Breast epithelium (tissue), 4 donors: ENCODE measurements at places on chromosomes 13 and 19. TPM values are rescaled to one million over a fixed set of nuclear protein-coding genes. Genes with fewer than 3 reads are reported as not detected.

GRCh38 chr19:18362934-18363542 lies 22.6 kb downstream of the PGPEP1 start:
- no peak overlapping the region for H3K4me3 ChIP-seq
- peak overlapping the region; percentile 90 for H3K27ac ChIP-seq
- DNase-seq = no peak
- no peaks in the 10 kb centered on the region for H3K4me1 ChIP-seq
- H3K36me3 ChIP-seq = no peaks in the 10 kb centered on the region
- H3K27me3 ChIP-seq = no peaks in the 10 kb centered on the region

DNA sequence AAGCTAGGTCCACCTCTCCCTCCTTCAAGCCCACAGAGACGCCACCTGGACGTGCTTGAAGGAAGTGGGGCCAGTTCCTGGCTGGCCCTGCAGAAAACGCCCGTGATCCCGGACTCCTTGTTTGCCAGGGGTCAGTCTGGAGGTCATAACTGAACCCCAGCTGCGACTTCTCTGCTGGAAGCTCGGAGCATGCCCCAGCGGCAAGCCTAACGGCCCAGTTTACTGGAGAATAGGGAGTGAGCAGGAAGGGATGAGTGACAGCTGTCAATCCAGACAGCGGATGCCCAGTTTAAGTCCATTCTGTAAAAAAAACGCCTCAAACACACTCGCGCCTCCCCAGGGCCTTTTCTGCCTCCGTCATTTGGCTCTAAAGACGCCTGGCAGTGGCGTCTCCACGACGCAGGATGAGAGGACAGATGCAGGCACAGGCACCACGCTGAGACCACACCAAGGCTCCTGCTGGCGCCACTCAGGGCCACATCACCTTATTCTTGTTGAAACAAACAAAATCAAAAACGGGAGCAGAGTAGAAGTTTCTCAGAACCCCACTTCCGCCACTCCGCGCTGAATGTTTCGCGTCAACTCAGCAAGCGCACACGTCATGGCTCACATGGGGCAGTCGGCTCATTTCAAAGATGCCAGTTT lies 57.6 kb downstream of the RASA3 start:
- H3K4me1 ChIP-seq = peaks cover 8% of the 10 kb centered on the region
- DNase-seq = peak; percentile 33
- no peak overlapping the region for H3K27ac ChIP-seq

DNA sequence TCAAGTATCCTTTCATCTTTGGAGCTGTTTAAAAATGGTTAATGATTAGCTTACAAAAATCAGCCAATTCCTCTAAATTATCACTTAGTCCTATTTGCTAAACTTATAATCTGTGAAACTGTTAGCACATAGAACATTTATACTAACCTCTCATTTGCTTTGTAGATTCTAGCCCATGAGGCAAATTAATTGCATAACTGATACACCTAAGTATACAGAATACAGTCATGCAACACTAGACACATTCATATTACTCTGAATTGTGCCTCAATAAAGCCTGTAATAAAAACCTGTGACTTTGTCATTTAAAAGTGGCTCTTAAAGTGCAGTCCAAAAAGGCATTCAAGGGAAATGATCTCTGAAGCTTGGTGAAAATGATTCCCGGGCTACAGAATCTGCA lies 21.0 kb downstream of the SERPINE3 start:
- H3K4me1 ChIP-seq = no peaks in the 10 kb centered on the region
- H3K36me3 ChIP-seq = no peaks in the 10 kb centered on the region
- no peak for DNase-seq
- H3K4me3 ChIP-seq = no peak overlapping the region

- no peaks in the 10 kb centered on the region for H3K36me3 ChIP-seq
- no peak overlapping the region for H3K4me3 ChIP-seq
- no peaks in the 10 kb centered on the region for H3K27me3 ChIP-seq
- no peak for DNase-seq
- H3K27ac ChIP-seq = no peak overlapping the region
Observed at GRCh38 chr13:81745391-81745790, 1404.5 kb upstream of the SPRY2 start.

DNA sequence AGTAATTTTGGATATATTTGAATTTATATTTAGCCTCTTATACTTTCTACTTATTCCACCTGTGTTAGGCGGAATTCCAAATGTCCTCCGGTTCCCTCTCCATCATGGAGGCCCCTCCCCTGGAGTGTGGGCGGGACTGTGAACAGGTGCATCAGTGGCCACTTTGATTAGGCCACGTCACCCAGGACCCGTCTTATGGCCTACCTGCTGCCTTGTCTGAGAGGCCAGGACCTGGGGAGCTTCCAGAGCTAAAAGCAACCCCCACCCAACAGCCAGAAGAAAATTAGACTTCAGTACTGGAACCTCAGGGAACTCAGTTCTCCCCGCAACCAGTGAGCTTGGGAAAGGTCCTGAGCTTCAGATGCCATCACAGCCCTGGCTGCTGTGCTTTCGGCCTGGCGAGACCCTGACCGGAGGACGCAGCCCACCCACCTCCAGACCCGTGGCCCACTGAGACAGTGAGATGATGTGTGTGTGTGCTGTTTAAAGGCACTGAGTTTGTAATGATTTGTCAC lies 200.2 kb upstream of the SOX1 start:
- DNase-seq = no peak
- no peaks in the 10 kb centered on the region for H3K36me3 ChIP-seq
- no peaks in the 10 kb centered on the region for H3K4me1 ChIP-seq
- no peak overlapping the region for H3K27ac ChIP-seq

- H3K4me3 ChIP-seq = no peak overlapping the region
- no peak for DNase-seq
- no peaks in the 10 kb centered on the region for H3K4me1 ChIP-seq
- H3K36me3 ChIP-seq = no peaks in the 10 kb centered on the region
- H3K27ac ChIP-seq = no peak overlapping the region
- no peaks in the 10 kb centered on the region for H3K27me3 ChIP-seq
Observed at GRCh38 chr19:19417046-19417445, 11.6 kb downstream of the GATAD2A start.

- no peak overlapping the region for H3K4me3 ChIP-seq
- DNase-seq = no peak
- no peak overlapping the region for H3K27ac ChIP-seq
- no peaks in the 10 kb centered on the region for H3K36me3 ChIP-seq
Observed at GRCh38 chr19:35353635-35354034, 4.6 kb upstream of the FFAR3 start.

DNA sequence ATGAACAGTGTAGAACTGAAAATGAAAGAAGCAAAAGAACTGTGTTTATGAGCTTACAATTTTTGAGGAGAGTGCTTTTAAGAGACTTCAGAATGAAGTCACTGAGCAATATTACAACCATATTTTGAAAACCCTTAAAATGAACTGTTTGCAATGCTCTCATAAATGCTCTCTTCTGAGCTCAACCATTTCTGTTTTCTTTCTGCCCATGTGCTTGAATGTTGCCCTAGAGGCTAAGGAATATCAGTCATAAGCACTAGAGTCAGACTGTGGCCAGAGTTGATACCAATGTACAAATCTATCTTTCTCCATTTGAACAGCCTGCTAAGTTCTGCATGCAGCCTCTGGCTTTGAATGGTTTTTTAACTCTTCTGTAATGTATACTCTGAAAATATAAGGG lies 1092.8 kb downstream of the PCDH9 start:
- H3K4me1 ChIP-seq = no peaks in the 10 kb centered on the region
- no peaks in the 10 kb centered on the region for H3K27me3 ChIP-seq
- no peak for DNase-seq
- H3K36me3 ChIP-seq = no peaks in the 10 kb centered on the region

- peak overlapping the region; percentile 39 for H3K4me3 ChIP-seq
- H3K27me3 ChIP-seq = no peaks in the 10 kb centered on the region
- H3K36me3 ChIP-seq = no peaks in the 10 kb centered on the region
- H3K4me1 ChIP-seq = no peaks in the 10 kb centered on the region
- DNase-seq = no peak
Observed at GRCh38 chr13:49400755-49401659, 42.9 kb downstream of the CAB39L start.

- DNase-seq = peak; percentile 45
- H3K4me1 ChIP-seq = peaks cover 11% of the 10 kb centered on the region
- no peak overlapping the region for H3K27ac ChIP-seq
- H3K4me3 ChIP-seq = no peak overlapping the region
Observed at GRCh38 chr13:114070098-114070799, 62.2 kb downstream of the RASA3 start.

DNA sequence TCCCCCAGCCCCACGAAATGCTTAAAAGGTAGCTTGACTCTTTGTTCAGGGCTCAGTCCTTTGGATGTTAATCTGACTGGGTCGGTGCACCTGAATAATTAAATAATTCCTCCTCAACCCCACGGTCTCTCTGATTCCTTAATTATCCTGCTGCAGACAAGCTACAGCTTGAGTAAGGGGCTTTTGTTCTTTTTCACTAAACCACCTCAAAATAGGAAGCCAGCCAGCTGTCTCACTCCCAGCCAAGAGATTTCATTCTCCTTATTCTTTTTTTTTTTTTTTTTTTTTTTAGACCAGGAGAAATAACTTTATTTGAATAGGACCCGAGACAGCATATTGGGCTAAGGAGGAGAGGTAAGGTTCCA lies 7.9 kb upstream of the FCGBP start:
- no peak overlapping the region for H3K4me3 ChIP-seq
- no peak overlapping the region for H3K27ac ChIP-seq
- DNase-seq = no peak
- no peaks in the 10 kb centered on the region for H3K4me1 ChIP-seq
- no peaks in the 10 kb centered on the region for H3K27me3 ChIP-seq
- H3K36me3 ChIP-seq = no peaks in the 10 kb centered on the region

DNA sequence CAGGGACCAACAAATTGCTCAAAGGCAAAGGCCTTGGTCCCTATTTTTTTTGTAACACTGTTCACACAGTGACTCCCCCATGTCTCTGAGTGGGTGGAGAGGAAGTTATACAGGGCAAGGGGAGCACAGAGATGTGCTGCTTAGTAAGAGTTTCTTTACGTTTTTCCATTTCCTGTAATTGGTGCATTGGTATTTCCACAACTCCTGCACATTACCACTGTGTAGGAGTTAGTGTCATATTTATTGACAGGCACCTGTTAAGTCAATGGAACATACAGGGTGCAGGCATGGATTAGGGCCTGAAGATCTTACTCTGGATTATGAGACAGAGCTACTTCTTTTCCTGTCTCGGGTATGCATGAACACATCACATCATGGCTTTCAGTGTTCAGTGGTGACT lies 45.2 kb downstream of the SOX21 start:
- H3K27me3 ChIP-seq = no peaks in the 10 kb centered on the region
- DNase-seq = no peak
- no peak overlapping the region for H3K4me3 ChIP-seq

GRCh38 chr13:51688937-51689662 lies 104.8 kb downstream of the WDFY2 start:
- no peak for DNase-seq
- no peaks in the 10 kb centered on the region for H3K4me1 ChIP-seq
- H3K4me3 ChIP-seq = no peak overlapping the region
- H3K27me3 ChIP-seq = no peaks in the 10 kb centered on the region
- H3K27ac ChIP-seq = peak overlapping the region; percentile 44
- no peaks in the 10 kb centered on the region for H3K36me3 ChIP-seq

DNA sequence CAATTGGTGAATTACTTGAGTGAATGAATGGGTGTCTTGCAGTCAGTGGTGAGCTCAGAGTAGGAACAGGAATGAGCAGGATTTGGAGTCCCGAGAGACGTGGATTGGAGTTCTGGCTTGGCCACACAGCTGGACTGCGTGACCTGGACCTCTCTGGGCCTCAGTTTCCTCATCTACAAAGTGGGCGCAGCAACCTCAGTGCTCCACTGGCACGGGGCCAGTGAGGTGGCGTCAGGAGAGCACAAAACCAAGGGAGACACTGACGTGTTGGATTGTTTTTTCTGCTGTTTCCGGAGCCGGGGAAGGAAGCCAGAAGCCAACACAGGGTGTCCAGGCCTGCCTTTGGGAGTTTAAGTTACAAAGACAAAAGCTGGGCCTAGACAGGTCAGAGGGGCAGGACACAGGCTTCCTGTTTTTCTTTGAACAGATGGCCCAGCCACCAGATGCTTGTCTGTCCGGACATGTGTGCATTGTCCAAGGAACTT lies 6.5 kb upstream of the DOCK6 start:
- no peak overlapping the region for H3K4me3 ChIP-seq
- H3K4me1 ChIP-seq = no peaks in the 10 kb centered on the region
- peak; percentile 60 for DNase-seq
- H3K36me3 ChIP-seq = no peaks in the 10 kb centered on the region
- peak overlapping the region; percentile 23 for H3K27ac ChIP-seq
- H3K27me3 ChIP-seq = no peaks in the 10 kb centered on the region

- no peaks in the 10 kb centered on the region for H3K36me3 ChIP-seq
- no peaks in the 10 kb centered on the region for H3K4me1 ChIP-seq
- no peak overlapping the region for H3K4me3 ChIP-seq
- no peaks in the 10 kb centered on the region for H3K27me3 ChIP-seq
- no peak for DNase-seq
Observed at GRCh38 chr19:40815223-40815622, 16.2 kb downstream of the EGLN2 start.

GRCh38 chr19:42291435-42291810 lies 10.5 kb upstream of the PRR19 start:
- H3K27me3 ChIP-seq = no peaks in the 10 kb centered on the region
- no peak overlapping the region for H3K27ac ChIP-seq
- no peaks in the 10 kb centered on the region for H3K36me3 ChIP-seq
- no peaks in the 10 kb centered on the region for H3K4me1 ChIP-seq

GRCh38 chr13:93450191-93450621 lies 223.6 kb downstream of the GPC6 start:
- no peak overlapping the region for H3K27ac ChIP-seq
- H3K27me3 ChIP-seq = no peaks in the 10 kb centered on the region
- H3K4me1 ChIP-seq = no peaks in the 10 kb centered on the region
- DNase-seq = no peak
- H3K4me3 ChIP-seq = no peak overlapping the region
- no peaks in the 10 kb centered on the region for H3K36me3 ChIP-seq

- peaks cover 30% of the 10 kb centered on the region for H3K36me3 ChIP-seq
- H3K4me1 ChIP-seq = peaks cover 32% of the 10 kb centered on the region
- H3K27me3 ChIP-seq = no peaks in the 10 kb centered on the region
- peak; percentile 47 for DNase-seq
- peak overlapping the region; percentile 96 for H3K4me3 ChIP-seq
Observed at GRCh38 chr19:3983936-3984583, 1.2 kb downstream of the EEF2 start.

OR7A5 gene
- total RNA-seq = 0.33 TPM

CRX gene
- total RNA-seq = not detected

SHISA7 gene
- 0.29 TPM for total RNA-seq

PLA2G4C gene
- total RNA-seq = 5.1 TPM

SYCN gene
- total RNA-seq = not detected

DACT3 gene
- 3.9 TPM for total RNA-seq

RINL gene
- total RNA-seq = 4.5 TPM

ZNF557 gene
- total RNA-seq = 18.3 TPM

SMIM17 gene
- total RNA-seq = not detected
